Skeletal muscle cell (primary cell): ENCODE measurements at places on chromosomes 16 and 17.
A peak's percentile ranks its signal among the peaks of the same experiment; 100 is the strongest.

DNA sequence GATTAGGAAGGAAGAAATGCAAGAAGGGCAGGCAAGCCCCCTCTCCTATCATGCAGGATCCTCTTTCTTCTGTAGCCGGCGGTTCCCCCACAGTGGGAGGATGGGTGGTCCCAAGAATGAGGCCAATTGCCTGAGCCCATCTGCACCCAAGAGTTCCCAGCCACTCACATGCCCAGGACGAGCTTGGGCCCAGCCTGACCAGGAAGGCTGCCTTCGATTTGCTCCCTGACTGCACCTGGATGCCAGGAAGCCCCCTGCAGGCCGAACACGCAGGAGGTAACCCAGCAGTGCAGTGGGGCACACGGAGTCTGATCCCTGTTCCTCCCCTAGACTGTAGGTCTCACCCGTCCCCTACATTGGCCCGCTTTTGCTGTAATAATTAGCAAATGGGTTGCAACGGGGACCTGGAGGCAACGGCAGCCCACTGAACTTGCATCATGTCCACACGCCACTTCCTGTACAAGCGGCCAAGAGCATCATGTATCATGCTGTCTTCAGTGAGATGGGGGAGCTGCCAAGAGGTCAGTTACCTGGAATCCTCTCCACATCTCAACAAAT, 67.5 kb downstream of the AMFR start:
- DNase-seq, result no peak

GRCh38 chr16:57000271-57001025, 11.1 kb downstream of the NLRC5 start:
- DNase-seq, result peak; percentile 84

- DNase-seq, result no peak
These were observed 49.6 kb downstream of the PITPNM3 start for GRCh38 chr17:6506679-6507231.

GRCh38 chr17:58082341-58082869, 814 bp upstream of the DYNLL2 start:
- DNase-seq, result no peak

DNA sequence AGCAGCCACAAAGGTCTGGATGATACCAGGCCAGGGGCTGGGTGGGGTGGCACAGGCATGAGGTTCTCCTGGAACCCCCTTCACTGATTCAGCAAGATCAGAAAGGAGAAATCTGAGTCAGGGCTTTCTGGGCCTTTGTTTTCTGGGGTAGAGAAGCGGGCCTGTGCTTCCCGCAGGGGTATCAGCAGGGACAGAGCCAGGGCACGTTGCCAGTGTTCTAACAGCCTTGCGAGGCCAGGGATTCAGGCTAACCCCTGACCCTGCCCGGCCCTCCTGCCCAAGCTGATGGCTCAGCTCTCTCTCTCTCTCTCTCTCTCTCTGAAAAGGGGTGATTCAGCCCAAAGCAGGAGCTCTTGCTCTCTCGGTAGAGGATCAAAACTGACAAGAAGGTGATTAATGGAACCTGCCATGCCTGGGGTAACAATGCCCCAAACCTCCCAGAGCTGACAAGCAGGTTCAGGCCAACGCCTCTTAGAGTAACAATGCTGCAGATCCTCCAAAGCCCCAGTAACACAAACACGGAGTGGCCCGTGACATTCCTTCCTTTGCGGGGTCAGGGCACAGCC, 2.0 kb upstream of the KRT13 start:
- no peak for DNase-seq

GRCh38 chr17:54339731-54340130, 517.0 kb downstream of the KIF2B start:
- DNase-seq, result no peak

DNA sequence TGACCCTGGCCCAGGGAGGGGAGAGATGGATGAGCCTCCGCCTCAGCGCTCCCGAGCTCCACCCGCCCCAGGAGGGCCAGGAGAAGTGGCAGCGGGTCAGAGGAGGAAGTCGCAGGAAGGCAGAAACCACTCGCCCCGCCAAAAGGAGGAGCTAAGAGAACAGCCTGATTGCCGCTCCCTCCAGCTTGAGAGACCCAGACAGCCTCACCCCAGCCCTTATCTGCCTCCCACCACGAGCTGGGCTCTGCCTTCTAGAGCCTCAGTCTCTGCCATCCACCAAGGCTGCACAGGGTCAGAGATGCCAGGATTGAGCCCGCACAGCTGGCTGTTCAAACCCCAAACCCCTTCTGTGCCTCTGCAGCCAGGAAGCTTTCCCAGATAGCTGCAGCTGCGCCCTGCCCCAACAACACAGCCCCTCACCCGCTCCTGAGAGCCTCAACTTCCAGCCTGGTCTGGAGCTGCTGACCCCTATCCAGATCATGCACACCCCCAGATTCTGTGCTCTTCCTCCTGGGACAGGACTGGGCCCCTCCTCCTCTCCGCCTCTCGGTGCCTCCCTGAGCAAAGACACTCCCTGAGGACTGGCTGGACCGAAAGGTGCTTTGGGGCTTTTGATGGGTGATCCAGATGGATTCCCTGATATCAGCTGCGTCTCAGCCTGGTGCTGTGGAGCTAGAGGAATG, 1.0 kb upstream of the ATP2A3 start:
- DNase-seq, result no peak

DNA sequence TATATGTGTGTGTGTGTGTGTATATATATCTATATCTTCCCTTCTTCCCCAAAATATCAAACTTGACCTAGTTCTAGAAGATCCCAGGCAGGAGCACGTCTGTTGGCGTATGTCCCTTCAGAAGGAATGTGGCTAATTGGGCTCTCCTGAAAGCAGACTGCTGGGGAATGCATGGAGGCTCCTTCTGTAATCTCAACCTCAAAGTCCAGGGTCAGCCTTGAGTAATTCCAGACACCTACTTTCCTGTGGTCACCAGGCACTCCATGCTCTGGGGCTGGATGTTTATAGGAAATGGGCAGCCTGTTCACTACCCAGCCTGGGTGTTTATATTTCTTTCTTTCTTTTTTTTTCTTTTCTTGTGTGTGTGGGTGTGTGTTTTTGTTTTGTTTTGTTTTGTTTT, 13.4 kb downstream of the BCO1 start:
- DNase-seq, result no peak

GRCh38 chr17:58760248-58760647, 4.6 kb downstream of the PPM1E start:
- DNase-seq, result no peak

DNA sequence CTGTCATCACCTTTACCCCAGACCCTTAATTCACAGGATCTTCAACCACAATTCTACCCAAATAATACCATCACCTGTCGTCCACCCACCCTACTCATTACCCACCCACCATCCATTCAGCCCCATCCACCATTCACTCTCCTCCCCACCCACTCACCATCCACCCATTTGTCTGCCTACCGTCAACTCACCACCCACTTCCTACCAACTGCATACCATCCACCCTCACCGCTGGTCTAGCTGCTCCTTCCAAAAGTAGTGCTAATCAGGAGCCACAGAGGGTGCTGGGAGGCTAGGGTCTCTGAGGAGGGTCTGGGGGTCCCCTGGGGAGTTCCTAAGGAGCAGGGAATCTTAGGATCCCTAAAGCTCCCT, 12.0 kb upstream of the IGFBP4 start:
- no peak for DNase-seq

GRCh38 chr16:61412562-61412961, 623.7 kb downstream of the CDH8 start:
- no peak for DNase-seq

- peak; percentile 24 for DNase-seq
These were observed 13.7 kb downstream of the SHCBP1 start for GRCh38 chr16:46607529-46607928.

DNA sequence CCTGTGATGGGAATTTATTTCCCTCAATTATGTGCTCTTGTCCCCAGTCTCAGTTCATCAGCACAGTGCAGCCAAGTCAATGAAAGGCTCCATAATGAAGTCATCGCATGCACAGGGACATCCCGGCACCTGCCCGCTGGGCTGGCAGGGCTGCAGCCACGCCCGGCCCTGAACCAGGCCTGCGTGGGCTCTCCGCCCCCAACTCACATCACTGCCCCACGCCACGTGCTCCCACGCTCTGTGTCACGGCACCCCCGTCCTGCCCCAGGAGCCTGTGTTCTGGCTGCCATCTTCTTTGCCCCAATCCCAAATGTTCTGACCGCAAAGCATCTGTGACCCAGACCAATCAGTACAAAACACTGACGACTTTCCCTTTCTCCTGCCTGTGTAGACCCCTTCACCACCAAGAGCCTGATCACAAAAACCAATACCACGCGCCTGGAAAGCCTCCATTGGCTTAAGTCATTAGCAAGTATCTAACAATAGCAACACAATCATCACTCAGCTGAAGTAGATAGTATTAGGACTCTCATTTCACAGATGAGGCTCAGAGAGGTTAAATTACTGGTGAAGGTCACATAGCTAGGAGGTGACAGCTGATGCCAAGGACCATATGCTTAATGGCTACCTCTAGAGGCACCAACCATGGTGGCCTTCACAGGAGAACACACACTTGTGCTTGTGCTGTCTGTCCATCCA, 202.5 kb downstream of the ZFHX3 start:
- DNase-seq, result no peak

- no peak for DNase-seq
These were observed 56.0 kb downstream of the CYB561 start for GRCh38 chr17:63390090-63390489.

GRCh38 chr17:37779554-37779953, 34.7 kb upstream of the HNF1B start:
- no peak for DNase-seq

DNA sequence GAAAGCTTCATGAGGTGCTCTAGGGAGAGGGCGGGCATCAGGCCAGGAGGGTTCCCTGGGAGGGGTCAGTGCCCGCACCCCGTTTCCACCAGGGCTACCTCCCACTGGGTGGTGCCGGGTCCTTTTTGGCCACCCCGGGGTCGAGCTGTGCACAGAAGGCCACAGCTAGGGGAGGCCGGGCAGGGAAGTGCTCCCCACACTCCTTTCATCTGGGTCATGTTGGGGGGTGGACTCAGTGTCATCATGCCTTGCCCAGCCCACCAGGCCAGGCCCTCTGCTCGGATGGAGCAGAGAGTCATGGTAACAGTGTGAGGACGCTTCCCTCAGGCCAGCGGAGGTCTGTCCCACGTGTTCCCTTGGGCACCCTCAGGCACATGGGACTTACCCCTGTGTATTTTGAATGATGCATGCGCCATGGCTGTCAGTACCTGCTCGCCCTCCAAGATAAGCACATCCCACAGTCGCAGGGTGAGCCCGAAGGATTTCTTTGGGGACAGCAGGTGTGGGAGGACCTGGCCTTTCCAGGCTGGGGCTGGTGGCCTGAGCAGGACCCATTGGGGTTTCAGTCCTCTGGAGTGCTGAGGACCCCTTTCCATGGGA, 46.4 kb downstream of the TNFRSF13B start:
- no peak for DNase-seq

- DNase-seq, result no peak
These were observed 1.2 kb upstream of the GINS2 start for GRCh38 chr16:85689950-85690320.

- no peak for DNase-seq
These were observed 232.3 kb downstream of the WWOX start for GRCh38 chr16:78331731-78332130.

DNA sequence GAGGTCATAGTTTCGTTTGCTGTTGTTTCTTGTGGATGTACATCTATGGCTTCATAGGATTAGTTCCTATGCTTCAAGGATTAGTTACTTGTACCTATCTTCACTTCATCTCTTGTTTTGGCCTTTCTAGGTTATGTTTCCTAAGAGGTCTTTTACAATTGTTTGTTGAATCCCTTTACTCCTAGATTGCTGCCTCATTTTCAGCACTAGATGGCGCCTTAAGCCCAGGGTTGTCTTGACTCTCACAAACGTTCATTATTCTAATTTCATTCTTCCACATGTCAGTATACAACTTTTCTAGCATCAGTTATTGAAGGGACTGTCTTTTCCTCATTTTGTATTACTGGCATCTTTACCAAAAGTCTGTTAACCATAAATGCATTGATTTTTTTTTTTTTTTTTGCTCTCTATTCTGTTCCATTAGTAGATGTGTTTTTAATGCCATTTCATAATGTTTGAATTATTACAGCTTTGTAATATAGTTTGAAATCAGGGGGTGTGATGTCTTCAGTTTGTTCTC, 45.0 kb upstream of the NACA2 start:
- DNase-seq, result no peak

GRCh38 chr17:17358866-17359265, 55.7 kb downstream of the NT5M start:
- no peak for DNase-seq

- DNase-seq, result peak; percentile 83
These were observed 16.0 kb upstream of the RASD1 start for GRCh38 chr17:17511881-17512858.

- no peak for DNase-seq
These were observed 197.4 kb downstream of the SPECC1 start for GRCh38 chr17:20206591-20206990.

- peak; percentile 36 for DNase-seq
These were observed 9.8 kb downstream of the SLC12A3 start for GRCh38 chr16:56874800-56875199.

DNA sequence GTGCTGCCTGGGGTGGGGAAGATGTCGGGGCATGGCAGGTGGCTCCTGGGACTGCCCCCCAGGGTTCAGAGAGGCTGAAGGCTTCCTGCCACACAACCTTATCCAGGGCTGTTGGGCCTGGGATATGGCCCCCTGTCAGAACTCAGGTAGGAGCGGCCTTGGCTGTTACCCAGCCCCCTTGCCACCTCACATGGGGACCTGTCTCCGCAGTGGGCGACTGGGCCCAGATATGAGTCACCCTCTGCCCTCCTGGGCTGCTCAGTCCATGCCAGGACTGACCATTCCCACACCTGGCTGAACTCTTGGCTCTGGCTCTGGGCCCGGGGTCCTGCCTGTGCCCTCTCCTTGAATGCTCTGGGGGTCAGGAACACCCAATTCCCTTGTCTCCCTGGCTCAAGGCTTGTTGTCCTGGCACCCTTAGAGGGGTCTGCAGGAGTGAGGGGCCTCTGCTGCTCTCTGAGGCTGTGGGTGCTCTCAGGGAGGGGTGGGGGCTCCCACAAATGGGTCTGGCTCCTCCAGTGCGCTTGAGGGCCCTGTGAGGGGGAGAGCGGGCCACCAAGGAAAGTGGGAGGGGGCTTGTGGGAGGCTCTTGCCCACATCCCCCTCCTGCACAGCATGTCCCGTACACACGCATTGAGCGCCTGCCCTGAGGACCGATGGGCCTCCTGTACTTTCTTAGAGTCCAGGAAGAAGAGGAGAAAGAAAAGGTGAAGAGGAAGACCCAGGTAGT, 36.0 kb downstream of the LGALS9 start:
- no peak for DNase-seq

- DNase-seq, result no peak
These were observed 148.2 kb downstream of the SNX29 start for GRCh38 chr16:12124742-12125141.
